IPS-NIHi11 (cell line): ENCODE measurements at places on chromosomes 5 and 9.
A peak's percentile ranks its signal among the peaks of the same experiment; 100 is the strongest.

DNA sequence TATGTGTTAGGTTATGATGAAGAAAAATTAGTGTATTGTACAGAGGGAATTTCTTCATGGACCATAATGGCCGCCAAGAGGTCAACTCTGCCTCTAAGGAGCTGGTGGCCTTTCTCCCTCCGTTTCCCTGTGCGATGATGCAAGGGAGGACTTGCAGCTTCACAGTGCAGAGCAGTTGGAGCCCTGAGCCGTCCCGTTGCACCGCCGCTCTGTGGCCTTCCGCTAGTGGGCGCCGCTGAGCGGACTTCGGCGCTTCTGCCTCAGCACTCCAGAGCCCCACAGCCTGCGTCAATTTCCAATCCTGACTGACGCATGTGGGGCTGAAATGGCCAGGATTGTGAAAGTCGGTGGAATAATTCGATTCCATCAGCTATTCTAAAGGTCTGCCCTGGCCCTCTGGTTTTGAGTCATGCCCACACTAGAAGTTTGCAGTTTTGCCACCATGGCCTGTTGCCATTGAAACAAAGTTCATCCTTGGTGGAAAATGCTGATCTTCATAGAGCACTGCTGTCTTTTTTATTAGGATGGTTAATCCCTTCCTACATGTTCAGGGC, 22.7 kb upstream of the LECT2 start:
- peak; percentile 79 for DNase-seq

DNA sequence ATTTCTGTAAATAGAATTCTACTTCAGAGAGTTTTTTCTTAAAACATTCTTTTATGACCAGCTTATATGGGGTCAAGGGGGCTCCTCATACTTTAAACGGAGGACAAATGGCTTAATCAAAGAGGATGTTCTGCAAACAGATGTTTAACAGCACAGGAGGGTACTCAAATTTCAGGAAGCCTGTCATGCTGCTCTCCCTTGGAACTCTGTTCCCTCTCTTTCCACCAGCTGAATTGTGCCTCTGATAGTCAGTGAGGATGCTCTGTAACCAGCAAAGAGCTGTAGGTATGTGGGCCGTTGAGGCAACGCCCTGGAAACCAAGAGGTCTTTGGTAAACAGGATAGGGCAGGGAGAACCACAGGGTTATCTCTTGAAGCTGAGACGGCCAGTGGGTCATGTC, 161.1 kb downstream of the C5orf15 start:
- DNase-seq: no peak

GRCh38 chr5:180053061-180053602, 18.4 kb downstream of the RNF130 start:
- no peak for DNase-seq

DNA sequence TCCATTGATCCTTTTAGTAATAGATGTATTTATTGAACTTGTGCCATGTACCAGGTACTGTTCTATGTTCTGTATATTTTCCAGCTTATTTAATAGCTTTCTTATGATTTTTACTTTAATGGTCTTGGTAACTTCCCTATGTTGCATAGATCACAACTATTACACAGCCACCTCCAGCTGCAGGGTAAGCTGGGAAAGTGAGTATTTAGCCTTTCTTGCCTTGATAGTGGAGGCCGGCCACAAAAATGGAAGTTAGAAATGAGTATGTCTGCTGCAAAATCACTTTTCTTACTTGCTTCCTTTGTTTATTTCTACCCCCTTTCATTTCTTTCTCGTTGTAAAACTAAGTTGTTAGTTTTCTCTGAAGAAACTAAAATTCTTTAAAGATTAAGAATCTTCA, 43.1 kb upstream of the ANKDD1B start:
- DNase-seq: no peak

DNA sequence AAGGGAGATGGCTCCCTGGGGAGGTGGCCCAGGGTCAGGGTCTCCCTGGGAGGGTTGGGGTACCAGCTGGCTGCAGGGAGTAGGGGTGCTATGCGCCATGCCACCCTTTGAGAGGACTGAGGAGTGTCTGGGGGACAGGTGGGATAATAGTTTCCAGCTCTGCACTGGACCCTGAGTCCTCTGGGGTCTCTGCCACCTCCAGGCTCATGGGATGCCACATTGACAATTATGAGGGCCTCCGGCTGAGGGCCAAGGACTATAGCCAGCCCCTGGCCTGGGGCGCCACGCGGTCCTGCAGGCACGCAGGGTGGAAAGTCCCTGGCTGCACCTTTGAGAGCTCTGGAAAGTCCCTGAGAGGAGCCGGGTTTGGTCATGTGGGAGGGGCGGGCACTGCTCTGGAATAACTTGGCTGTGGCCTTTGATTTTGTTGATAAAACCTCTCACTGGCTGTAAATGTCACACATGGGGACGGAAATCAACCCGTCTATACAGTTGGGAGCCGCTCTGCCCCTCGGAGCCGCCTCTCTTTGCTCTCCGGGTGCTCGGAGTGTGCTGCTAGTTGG, 16.0 kb downstream of the TRAF2 start:
- DNase-seq: no peak

DNA sequence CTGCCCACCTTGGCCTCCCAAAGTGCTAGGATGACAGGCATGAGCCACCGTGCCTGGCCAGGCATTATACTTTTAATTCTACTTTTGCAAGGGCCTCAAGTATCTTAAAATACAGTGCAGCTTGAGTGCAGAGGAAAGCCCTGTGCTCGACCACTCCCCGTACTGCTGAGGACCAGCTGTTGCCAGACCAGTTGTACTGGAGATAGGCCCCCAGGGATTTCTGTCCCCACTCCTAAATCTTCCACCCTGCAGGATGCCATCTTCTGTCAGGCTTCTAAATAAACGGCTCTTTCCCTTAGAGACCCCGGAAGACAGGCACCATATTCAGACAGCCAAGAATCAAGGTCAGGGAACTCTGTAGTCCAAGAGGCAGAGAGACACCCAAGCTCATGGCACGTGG, 16.6 kb upstream of the PSMD5 start:
- DNase-seq: no peak

DNA sequence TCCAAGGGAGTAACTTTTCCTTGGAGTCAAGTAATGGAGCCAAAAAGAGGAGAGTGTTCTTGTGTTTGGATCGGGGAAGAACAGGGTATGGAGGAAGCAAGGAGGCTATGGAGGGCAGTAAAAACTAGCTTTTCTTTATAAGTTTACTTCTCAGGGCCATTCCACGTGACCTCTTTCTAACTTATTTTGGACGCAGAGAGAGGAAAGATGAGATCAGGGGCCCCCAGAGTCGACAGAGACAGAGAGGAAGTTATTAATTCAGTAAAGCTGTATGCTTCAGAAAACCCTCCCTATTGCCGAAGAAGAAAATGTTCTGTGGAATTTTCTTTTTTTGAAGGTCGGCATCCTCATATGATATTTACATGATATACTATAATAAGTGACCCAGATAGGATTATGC, 233.8 kb upstream of the MPDZ start:
- DNase-seq: no peak

- peak; percentile 44 for DNase-seq
Measured at GRCh38 chr5:23332650-23333251, 174.7 kb upstream of the PRDM9 start.

- DNase-seq: no peak
Measured at GRCh38 chr5:181232593-181232992, 9.5 kb downstream of the TRIM41 start.

GRCh38 chr5:78360924-78361630, 660 bp downstream of the SCAMP1 start:
- DNase-seq: peak; percentile 49

DNA sequence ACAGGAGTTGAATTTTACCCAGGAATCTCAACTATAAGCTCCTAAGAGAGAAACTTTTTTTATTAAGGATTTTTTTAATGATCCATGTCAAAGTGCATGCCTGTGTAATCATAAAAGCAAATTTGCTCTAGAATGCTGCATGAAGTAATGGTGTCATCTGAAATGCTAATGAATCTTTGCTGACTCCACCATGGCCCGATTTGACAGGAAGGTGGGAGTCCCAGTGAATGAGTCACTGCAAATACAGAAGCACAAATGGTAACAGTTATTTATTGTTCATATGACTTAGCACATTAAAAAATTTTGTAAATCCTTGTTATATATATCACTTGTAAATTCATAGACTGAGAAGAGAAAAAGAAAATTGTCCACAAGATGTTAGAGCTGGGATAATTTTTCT, 341.3 kb downstream of the RASEF start:
- no peak for DNase-seq

- no peak for DNase-seq
Measured at GRCh38 chr9:15146268-15146700, 160.7 kb downstream of the TTC39B start.

GRCh38 chr5:6365142-6365976, 13.0 kb downstream of the MED10 start:
- no peak for DNase-seq

DNA sequence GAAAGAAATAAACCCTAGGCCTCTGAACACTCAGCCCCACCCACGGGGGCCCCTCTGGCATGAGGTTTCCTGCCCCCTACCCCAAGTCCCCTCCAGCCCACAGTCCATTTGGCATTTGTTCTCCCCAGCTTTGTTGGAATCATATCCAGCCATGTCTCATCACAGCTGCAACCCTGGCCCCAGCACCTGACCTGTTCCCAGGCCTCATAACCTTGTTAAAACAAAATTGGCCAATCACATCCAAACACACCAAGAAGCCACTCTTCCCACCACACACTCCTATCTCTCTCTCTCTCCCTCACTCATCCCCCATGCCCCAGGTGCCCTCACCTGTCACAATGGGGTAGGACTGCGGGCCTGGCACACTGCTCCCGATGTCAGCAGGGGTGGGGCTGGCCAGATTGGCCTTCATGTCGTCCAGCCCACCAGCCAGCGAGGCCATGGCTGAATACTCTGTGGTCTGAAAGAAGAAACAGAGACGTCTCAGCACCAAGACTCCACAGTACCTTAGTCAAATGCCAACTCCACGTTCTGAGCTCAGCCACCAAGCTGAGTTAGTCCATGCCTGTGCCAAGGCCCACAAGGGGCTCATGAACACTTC, 110.9 kb downstream of the PAX5 start:
- no peak for DNase-seq

DNA sequence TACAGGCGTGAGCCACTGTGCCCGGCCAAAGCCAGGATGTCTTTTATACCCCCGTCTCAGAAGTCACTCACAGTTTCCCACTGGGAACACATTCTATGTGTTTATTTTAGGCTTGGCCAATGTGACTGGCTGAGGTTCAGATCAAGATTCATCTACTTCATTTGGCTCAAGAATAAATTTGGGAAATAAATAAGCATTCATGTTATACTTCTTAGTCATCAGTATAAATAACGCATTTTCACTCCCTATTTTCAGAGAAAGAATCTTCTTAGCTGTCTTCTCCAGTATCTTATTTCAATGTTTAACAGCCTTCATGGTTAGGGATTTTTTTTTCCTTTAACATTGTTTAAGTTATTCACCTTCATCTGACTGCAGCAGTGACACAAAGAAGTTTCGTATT, 11.8 kb downstream of the S100Z start:
- DNase-seq: no peak

DNA sequence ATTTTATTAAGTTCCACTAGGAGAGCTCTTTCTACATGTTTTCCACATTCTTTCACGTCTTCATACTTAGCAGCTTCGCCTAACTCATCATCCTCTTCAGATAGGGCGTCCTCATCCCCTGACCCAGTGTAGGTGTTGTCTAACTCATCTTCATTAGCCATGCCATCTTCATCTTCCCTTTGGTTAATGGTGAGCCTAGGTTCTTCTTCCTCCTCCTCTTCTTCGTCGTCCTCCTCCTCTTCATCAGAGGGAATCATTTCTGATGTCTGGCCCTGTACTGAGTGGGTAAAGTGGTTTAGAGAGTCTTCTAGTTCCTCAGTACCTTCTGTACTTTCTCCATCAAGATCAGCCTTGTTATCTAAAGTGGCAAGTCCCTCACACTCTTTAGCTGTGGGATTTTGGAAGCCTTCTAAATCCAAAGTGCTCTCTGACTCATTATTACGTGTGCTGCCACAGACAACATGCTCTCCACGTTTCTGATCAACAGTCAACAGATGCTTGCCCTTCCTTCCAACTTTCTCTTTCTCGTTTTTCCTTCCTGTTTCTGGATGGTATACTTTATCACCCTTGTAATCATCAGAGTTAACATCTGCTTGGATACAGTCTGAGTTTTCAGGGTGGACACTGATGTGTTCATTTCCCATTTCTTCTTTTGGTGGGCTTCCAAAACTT, 31.1 kb downstream of the TUT7 start:
- no peak for DNase-seq

- no peak for DNase-seq
Measured at GRCh38 chr9:93900971-93901861, 53.9 kb downstream of the BARX1 start.
